ENCODE measurements at places on chromosomes 5 and 9.

DNA sequence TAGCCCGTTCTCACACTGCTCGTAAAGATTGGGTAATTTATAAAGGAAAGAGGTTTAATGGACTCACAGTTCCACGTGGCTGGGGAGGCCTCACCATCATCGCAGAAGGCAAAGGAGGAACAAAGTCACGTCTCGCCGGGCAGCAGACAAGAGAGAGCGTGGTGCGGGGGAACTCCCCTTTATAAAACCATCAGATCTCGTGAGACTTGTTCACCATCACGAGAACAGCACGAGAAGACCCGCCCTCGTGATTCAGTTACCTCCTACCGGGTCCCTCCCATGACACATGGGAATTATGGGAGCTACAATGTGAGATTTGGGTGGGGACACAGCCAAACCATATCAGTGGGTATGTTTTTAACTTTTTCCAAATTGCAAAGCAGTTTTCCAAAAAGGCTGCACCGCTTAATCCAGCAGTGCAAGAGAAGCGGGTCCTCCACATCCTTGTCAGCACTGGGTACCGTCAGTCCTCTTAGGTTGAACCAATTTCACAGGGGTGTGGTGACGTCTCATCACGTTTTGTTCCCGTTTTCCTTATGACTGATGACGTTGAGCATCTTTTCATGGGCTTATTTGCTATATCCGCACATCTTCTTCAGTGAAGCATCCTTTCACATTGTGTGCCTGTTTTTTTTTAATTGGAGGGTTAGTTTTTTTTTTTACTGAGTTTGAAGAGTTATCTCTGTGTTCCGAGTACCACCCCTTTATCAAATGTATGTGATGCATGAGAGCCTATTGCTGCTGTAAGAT lies 8.0 kb upstream of the FCN2 start:
- DNase-seq: no peak

- no peak for DNase-seq
Observed at GRCh38 chr9:112332214-112332613, 1.2 kb downstream of the PTBP3 start.

DNA sequence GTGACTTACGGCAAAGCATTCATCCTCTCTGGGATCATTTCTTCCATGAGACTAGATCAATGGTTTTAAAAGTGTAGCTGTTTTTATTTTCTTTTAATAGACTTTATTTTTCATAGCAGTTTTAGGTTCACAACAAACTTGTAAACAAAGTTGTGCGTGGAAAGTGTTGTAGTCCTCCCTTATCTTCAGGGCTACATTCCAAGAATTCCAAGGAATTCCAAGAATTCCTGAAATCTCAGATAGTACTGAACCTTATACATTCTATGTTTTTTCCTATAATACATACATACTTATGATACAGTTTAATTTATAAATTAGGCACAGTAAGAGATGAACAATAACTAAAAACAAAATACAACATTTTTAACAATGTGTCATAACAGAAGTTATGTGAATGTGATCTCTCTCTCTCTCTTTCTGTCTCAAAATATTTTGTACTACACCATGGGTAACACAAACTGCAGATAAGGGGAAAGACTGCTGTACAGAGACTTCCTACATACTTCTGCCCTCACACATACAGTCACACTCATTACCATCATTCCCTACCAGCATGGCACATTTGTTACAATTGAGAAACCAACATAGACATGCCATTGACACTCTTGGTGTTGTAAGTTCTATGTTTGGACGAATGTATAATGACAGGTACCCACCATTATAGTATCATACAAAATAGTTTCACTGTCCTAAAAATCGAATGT lies 1933.2 kb upstream of the WWC1 start:
- no peak for DNase-seq

GRCh38 chr9:104232781-104233341 lies 138.8 kb downstream of the SMC2 start:
- no peak for DNase-seq

GRCh38 chr5:57417971-57418370 lies 64.6 kb downstream of the ACTBL2 start:
- no peak for DNase-seq

DNA sequence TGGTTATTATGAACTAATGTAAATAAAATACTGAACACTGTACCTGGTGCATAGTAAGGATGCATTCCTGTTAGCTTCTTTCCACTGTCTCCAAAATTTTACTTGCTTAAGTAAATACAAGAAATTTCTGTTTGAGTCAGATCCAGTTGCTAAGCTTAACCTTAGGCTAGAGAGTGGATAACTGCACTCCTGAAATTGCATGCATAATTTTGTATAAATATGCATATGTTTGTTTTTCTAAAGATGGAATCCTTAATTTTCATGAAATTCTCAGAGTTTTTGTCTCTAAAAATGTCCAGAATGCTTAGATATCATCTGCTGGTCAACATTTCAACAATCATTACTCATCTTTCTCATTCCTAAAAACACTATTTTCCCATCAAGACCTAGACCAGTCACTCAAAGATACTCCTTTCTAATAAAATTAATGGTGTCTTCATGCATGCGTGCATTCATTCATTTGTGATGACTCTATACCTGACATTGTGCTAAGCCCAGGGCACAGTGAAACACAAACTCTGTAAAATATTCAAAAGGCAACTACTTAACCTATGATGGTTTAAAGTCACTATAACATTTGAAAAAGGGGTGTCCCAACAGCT lies 284.8 kb downstream of the SEC61B start:
- no peak for DNase-seq

DNA sequence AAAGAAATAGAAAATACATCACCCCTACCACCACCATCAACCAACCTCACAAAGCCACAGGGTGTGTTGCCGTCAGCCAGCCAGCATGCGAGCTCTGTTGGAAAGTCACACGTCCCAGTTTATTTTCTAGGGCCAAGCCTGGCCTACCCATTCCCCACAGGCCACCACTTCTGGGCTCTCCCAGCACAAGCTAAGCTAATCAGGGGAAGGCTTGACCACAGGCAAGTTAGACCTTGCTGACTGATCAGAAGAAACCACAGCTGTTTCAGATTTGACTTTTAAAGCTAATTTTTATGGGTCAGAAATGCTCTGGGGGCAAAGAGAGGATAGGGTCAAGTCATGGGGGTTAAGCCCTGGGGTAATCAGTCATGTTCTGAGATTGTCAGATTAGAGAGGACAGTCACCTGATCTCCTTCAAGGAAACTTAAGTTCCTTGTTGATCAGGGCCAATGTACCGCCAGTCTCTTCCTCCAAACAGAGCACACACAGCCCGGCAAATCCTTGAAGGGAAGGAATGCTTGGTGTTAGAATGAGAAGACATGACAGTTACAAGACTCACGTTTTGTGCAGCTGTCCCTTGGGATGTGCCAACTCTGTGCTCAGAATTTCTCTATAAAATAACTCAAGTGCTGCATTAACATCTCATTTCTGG lies 7.6 kb downstream of the SHB start:
- no peak for DNase-seq

DNA sequence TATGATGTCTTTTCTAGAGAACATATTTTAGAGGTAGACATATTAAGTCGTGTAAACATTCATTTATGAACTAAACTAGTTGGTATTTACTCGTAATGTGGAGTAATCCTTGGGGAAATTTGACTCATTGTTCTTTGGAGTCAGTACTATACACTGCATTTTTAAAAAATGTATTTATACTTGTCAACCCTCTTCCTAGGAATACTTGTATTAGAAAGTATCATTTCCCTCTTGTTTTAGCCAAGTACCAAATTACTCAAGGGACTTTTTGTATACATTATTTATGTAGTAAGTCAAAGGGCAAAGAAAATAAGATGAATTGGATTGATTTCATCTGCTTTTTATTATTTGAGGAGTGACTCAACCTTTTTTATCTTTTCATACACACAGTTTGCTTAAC lies 248.1 kb upstream of the IZUMO3 start:
- no peak for DNase-seq

GRCh38 chr5:170144286-170145023 lies 38.8 kb downstream of the FOXI1 start:
- peak; percentile 28 for DNase-seq

- no peak for DNase-seq
Observed at GRCh38 chr9:5301544-5301943, 3.0 kb downstream of the RLN2 start.

GRCh38 chr5:64206653-64207052 lies 41.0 kb downstream of the RNF180 start:
- DNase-seq: no peak

GRCh38 chr5:127563136-127563535 lies 45.7 kb downstream of the PRRC1 start:
- no peak for DNase-seq

- DNase-seq: no peak
Observed at GRCh38 chr9:99054581-99054980, 50.3 kb upstream of the TGFBR1 start.

DNA sequence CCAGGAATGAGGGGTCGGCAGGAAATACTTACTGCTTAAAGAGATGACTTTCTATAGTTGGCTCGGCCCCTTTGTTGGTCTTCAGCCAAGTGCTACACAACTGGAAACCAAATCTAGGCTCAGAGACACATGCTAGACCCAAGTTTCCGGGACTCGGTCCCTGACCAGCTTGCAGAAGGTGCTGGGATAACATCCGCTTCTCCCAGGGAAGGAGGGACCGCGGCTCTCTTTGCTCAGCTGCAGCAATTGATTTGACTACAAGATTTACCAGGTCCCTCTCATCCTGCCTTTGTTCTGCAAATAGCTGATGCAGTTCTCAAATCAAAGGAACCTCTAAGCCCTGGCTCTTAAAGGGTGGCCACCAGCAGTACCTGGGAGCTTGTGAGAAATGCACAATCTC lies 314.7 kb downstream of the MLLT3 start:
- no peak for DNase-seq

- DNase-seq: no peak
Observed at GRCh38 chr5:157608972-157609565, 33.5 kb upstream of the ADAM19 start.

- DNase-seq: no peak
Observed at GRCh38 chr9:93094658-93095204, 1.3 kb upstream of the CARD19 start.

GRCh38 chr5:138506370-138507306 lies 36.4 kb downstream of the ETF1 start:
- DNase-seq: no peak

- no peak for DNase-seq
Observed at GRCh38 chr9:110626101-110626829, 42.3 kb upstream of the MUSK start.

DNA sequence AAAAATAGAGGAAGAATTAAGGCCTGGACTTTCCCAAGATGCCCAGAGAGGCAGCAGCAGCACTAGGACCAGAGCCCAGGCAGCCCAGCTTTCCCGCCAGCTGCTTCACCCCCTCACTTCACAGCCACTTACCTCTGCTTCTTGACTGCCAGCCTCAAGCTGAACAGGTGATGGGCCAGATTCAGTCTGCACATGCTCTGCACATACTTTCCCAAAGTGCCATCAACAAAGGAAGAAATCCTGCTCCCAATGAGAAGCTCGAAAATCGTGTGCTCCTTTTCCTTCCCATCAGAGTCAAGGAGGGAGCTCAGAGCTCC lies 4.1 kb upstream of the SLC25A48 start:
- DNase-seq: no peak

- no peak for DNase-seq
Observed at GRCh38 chr9:22116758-22117157, 107.7 kb upstream of the CDKN2B start.

DNA sequence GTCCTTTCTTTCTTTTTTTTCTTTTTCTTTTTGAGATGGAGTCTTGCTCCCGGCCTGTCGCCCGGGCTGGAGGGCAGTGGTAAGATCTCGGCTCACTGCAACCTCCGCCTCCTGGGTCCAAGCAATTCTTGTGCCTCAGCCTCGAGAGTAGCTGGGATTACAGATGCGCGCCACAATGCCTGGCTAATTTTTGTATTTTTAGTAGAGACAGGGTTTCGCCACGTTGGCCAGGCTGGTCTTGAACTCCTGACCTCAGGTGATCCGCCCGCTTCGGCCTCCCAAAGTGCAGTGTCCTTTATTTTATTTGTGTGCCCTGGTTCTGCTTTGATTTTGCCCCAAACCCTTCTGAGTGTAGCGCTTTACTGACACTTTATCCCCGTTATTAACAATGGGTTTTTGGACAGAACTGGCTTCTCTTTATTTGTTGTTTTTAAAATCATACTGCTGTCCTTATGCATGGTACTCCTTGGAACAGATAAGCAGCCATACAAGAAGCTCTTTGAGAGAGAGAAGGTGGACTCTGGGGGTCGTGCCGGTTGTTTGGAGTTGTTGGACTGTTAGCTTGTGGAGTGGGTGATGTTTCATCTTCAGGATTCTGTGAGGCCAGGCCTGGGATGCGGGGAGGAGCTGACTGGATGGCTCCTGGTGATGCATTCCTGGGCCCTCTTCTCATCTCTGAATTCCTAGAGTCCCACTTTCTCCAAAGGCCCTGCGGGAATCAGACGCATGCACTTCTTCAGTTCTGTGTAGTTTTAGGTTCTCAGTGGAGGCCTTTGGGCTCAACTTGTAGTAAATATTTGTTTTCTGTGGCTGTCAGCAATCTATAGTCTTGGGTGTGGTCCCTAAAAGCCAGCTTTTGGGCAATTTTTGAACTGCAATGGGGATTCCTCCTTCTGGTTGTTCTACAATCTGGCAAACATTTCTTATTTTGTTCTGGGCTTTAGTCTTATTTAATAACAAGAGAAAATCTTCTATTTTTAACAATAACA lies 47.8 kb downstream of the PTTG1 start:
- no peak for DNase-seq

GRCh38 chr5:24899180-24899579 lies 254.4 kb upstream of the CDH10 start:
- DNase-seq: no peak

GRCh38 chr5:94793113-94793815 lies 174.8 kb downstream of the SLF1 start:
- no peak for DNase-seq

DNA sequence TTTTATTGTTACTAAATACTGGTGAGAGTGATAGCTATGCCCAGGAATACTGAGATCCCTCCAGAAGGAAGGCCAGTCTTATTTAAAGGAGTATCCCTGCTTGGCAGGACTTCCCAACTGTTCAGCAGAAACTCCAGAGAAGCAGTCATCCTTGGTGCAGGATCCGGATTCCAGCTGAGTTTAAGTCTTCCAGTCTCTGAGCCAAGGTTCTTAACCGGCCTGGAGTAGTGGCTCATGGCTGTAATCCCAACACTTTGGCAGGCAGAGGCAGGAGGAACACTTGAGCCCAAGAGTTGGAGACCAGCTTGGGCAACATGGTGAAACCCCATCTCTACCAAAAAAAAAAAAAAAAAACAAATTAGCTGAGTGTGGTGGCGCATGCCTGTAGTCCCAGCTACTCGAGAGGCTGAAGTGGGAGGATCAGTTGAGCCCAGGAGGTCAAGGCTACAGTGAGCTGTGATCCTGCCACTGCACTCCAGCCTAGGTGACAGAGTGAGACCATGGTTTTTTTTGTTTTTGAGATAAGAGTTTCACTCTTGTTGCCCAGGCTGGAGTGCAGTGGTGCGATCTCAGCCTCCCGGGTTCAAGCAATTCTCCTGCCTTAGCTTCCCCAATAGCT lies 7.6 kb downstream of the NAIF1 start:
- DNase-seq: no peak
